Tongue (tissue), 3 donors: ENCODE measurements at places on chromosomes 2 and 18. TPM values are rescaled to one million over a fixed set of nuclear protein-coding genes. Genes with fewer than 3 reads are reported as not detected.

DNA sequence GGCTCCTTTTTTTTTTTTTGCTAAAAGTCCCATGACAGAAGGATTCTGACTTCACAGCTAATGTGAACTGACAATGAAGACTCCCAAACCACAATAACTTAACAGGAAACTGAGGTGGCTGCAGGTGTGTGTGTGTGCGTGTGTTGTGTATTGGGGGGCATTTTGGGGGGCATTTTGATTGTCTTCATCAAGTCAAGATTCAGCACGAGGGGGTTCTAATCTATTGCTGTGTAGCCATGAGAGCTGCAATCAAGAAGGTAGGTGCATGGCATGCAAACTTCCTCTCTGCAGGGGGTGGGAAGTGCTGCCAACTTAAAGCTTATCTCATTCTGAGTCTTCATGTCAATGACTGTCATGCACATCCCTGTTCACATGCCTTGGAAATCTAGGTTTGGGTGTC is 25.2 kb downstream of the SPRED2 start:
- DNase-seq, result no peak

KIF1A gene
- 8.9 TPM for total RNA-seq

GPR75 gene
- total RNA-seq, result 0.92 TPM

DNA sequence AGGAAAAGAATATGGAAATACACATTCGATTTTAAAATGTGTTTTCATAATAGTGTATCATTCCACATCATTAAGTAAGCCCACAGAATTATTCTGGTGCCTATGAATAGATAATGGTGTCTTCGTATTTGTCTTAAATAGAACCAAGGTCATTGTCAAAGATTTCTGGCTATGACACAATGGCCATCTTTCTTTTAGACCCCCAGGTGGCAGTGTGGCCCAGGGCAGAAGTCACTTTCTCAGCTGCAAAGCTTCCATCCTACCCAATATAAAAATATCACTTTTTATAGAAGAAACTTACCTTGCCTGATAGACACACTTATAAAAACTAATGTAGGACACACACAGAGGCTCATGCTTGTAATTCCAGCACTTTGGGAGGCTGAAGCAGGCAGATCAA is 57.5 kb downstream of the ZRANB3 start:
- DNase-seq, result peak; percentile 2

DNA sequence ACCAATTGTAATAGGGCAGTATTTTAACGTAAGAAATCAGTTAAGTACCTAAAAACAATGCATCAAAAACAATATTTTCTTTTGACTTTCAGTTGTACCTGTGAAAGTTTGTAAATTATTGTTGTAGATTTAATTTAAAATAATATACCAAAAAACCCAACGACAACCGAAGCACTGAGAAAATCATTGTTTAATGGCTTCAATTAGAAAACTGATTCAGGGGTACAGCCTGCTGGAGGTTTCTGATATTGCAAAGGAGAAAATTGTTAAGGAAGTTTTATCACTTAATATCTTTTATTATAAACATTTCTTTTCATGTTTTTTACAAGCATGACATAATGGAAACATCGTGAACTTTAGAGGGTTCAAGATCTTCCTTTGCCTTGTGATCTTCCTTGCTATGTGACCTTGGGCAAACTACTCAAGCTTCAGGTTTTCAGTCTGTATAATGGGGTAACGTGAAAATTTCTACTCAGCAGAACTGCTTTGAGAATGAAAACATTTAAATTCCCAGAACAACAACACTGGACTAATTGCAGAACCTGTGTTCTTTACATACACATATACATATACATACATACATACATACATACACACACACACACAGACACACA is 76.3 kb upstream of the GLS start:
- DNase-seq, result peak; percentile 42

LOXHD1 gene
- total RNA-seq, result 3.4 TPM

DNA sequence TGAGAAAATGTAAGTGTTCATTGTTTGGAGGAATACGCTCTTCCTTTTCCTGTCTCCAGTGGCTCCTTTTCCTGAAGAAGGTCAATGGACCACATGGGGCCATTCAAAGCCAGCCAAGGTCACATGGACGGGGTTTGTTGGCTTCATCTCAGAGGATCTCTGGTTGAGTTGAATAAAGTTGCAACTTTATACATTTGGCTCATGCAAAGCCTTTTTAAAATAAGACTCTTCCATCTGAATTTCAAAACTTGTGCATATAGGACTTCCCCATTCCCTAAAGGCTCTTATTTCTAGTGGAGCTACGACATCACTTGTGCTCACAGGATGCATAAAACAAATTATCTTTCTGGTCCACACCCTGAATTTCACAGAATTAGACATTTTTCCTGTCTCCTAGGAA is 235.5 kb downstream of the CMPK2 start:
- DNase-seq, result no peak
